CD4-positive, alpha-beta T cell treated with Interleukin-10 for 1 hour (primary cell): ENCODE measurements at places on chromosomes 4 and X.

- DNase-seq = no peak
Observed at GRCh38 chr4:112818594-112818965, 181.6 kb downstream of the LARP7 start.

GRCh38 chr4:158741326-158742021 lies 18.3 kb upstream of the PPID start:
- DNase-seq = no peak

DNA sequence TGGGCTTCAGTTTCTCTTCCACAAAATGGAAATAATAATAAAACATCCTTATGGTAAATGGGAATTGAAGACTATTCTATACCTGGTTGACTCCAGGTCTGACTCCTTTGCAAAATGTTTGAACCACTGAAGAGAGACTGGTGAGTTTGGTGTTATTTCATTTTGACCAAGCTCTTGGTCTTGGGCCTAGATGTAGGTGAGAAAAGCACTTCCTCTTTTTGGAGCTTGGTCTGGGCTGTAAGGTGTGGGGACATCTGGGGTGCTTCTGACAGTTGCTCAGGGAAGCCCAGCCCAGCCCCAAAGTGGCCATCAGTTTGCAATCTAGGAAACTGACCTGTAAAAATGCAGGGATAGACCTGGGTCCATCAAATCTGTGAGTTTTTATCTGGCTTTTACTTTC lies 26.8 kb upstream of the SOD3 start:
- DNase-seq = no peak

DNA sequence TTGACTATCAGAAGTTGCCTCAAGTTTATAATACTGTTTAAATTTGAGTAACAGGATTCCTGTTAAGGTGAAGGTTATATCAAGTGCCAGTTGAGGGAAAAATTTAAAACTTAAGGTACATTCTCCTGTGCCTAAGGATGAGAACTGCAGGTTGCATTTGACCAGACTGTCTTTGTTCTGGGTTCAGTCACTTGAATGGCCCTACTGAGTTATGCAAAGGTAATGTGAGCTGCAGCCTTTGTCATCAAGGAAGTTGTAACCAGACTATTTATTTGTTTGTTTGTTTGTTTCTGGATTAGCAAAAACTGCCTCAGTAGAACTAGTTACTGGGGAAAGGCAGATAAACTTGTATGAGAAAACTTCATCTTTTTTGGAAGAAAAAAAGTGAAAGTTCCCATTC lies 131.9 kb downstream of the ATOH1 start:
- DNase-seq = no peak

GRCh38 chrX:97045470-97045869 lies 161.8 kb downstream of the RPA4 start:
- DNase-seq = no peak

GRCh38 chr4:153247116-153247490 lies 42.9 kb downstream of the TRIM2 start:
- DNase-seq = no peak

DNA sequence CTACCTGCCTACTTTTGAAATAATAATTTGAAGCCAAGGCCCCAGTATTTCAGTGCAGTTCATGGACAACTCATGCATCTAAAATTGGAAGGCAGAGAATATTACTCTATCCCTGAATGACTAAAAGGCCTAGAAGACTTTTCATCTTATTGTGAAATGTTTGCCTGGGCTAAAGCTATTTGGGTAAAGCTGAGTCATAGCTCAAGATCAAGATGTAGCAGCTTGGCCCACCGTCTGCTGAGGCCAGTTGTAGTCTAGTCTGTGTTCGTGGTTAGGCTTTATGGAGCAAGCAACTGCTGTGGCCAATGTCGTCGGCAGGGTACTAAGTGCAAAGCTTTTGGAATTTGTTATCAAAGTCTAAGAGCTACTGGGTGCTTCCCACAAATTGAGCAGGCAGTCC lies 929.1 kb downstream of the RAB28 start:
- DNase-seq = no peak

DNA sequence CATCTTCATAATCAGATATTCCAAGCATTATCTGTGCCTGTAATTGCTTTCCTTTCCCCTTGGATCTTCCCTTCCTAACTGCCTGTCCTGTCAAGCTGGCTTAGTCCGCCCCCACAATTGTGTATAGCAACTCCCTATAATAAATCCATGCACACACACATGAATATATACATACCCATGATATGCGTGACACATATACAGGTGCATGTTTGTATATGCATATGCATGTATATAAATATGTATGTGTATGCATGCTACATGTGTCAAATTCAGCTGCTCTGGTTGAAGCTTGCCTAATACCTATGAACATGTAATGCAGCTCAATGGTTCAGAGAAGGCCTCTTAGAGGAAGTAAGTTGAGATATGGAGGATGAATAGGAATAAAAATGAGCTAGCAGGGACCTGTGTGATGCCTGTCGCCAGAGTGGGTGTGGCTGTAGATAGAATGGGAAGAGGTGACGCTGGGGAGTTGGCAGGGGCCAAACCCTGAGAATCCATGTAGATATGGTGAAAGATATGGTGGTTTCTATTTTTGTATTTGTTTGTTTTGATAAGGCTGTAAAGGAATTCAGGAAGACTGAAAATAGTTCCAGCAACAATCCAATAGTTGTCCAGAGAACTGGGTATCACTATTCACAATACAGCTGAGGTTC lies 595.0 kb upstream of the BOD1L1 start:
- no peak for DNase-seq

- DNase-seq = no peak
Observed at GRCh38 chr4:67325791-67326190, 219.5 kb downstream of the CENPC start.

DNA sequence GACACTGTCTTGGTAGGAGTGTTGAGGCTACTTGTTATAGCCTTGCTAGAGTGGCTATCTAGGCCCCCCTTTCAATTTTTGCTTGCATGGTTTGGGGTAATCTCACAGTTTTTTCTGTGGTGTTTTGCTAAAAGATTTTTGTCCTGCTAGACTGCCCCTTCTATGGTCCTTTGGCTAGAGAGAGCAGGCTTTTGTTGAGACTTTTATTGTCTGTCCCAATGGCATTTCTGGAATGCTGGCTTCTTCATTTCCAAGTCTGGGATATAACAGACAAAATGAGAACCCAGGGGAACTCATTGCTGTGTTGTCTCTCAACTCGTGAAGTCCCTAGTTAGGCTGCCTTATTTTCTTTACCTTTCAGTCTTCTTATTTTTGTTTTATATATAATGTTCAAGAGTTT lies 160.2 kb upstream of the ZC4H2 start:
- no peak for DNase-seq

DNA sequence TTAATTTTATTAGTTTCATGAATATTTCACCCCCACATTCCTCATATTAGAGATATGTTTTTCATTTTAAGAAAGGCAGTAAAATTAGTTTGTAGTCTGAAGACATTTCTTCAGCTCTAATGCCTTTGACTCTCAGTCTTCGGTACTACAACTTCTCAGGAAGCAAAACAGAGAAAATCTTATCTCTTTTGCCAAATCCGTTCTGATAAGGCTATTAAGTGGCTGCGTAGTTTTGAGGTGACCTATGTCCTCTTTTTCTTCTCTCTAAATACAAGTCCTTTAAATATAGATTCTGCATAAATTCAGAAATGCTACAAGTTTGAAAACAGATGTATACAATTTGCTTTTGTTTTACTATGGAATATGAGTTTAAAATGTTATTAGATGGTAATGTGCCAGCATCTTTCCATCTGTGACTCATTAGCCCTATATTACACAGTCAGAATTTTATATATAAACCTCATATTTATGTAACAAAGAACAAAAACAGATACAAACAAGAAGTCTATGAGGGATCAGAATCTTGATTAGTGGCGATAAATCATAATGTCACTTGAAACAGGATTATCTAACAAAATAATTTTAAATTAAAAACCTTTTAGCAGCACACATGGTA lies 181.2 kb upstream of the ETNPPL start:
- no peak for DNase-seq

DNA sequence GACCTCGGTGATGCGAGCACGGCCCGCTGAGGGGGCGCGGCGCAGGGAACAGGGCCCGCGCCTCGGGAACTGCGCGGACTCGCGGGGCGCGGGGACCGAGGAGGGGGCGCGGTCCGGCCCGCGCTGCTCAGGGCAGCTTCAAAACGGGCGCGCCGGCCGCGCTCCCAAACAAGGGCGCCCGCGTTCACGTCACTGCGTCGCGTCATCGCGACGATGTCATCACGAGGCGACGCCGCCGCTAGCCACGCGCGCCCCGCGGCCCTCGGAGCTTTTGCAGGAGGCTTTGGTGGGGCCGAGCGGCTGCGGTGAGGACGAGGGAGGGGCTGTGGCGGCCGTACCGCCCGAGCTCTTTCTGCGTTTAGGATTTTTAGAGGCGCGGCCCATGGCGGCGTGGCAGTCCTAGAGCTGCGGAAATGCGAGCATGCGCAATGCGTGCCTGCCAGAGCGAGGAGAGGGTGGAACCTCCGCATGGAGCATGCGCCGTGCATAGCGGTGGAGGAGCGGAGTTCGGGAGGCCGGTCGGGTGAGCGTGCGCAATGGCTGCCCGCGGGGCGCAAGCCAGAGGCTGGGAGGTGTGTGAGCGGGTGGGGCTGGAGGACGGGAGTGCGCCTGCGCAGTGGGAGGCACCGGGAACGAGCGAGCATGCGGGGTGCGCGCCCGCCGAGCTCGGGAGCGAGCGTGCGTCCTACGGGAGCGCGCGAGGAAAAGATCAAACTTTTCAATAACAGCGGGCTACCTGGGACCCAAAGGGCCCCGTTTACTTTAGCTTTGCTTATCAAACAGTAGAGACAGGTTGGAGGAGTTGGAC lies at the start of gene PPP2R3B:
PPP2R3B (minus strand) TSS at position 140 of the 808 bp plus-strand sequence. CDS start 216 bp downstream, outside the sequence.
- peak; percentile 99 for DNase-seq

- no peak for DNase-seq
Observed at GRCh38 chr4:1244978-1245471, 3.9 kb downstream of the CTBP1 start.

- DNase-seq = no peak
Observed at GRCh38 chr4:38163216-38164006, 203.2 kb downstream of the PTTG2 start.
